ENCODE measurements at places on chromosomes 6 and 20.

- DNase-seq = no peak
These were observed 170.2 kb downstream of the ZDHHC14 start for GRCh38 chr6:157551041-157551832.

DNA sequence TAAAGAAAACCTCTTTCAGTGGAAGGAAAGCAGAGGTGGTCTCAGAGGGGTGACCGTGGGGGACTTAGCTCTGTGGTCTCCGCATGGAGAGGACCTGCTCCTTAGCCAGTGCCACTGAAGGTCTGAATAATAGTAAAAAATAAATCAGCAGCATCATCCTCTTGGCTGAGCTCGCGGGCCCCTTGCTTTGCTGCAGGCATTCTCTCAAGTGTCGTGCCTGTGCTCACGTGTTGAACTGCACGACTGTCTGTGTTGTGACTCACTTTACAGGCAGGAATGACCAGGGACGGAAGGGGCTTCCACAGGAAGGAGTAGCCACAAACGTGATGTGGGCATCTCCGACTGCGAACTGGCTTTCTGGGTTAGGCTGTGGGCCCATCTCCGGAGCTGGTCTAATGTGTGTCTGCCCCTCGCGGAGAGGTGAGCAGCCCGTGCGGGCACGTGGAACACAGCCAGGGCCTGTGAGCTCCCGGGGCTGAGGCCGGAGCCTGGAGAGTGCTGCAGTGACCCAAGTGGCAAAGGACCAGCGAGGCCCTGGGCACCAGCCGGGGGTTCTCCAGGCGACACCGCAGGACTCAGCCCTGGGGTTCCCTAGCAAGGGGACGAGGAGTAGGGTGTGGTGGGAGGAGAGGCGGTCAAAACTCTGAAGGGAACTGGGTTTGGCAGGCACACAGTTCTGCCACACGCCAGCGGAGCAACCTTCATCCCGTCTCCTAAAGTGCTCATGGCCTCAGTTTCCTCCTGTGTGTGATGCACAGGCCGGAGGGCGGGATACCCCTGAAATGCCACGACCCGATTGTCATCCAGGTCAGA, 89.2 kb downstream of the RAMACL start:
- DNase-seq = no peak

GRCh38 chr6:105781248-105781647, 304.9 kb upstream of the PRDM1 start:
- no peak for DNase-seq

- DNase-seq = no peak
These were observed 51.9 kb downstream of the B4GALT5 start for GRCh38 chr20:49661560-49662329.

GRCh38 chr6:160791459-160791858, 89.4 kb downstream of the PLG start:
- no peak for DNase-seq
